ENCODE measurements at places on chromosomes 12 and 14. TPM values are rescaled to one million over a fixed set of nuclear protein-coding genes. Genes with fewer than 3 reads are reported as not detected.

DNA sequence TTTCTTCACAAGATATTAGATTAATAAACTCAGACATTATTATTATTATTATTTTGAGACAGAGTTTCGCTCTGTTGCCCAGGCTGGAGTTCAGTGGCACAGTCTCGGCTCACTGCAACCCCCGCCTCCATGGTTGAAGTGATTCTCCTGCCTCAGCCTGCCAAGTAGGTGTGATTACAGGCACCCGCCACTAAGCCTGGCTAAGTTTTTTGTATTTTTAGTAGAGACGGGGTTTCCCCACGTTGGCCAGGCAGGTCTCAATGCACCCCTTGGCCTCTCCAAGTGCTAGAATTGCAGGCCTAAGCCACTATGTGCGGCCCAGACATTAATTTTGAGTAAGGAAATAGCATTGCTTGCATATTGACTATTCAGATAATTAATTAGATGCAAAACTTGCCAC, 554.9 kb upstream of the LRFN5 start:
- no peak for DNase-seq
- H3K27me3 ChIP-seq: no peaks in the 10 kb centered on the region
- H3K36me3 ChIP-seq: no peaks in the 10 kb centered on the region
- H3K4me3 ChIP-seq: no peak overlapping the region

- DNase-seq: no peak
- H3K4me1 ChIP-seq: no peaks in the 10 kb centered on the region
- no peak overlapping the region for H3K27ac ChIP-seq
- no peak overlapping the region for H3K4me3 ChIP-seq
- no peaks in the 10 kb centered on the region for H3K36me3 ChIP-seq
Measured at GRCh38 chr12:590206-590750, 73.0 kb downstream of the NINJ2 start.

- no peaks in the 10 kb centered on the region for H3K4me1 ChIP-seq
- no peaks in the 10 kb centered on the region for H3K27me3 ChIP-seq
- H3K27ac ChIP-seq: no peak overlapping the region
- H3K36me3 ChIP-seq: no peaks in the 10 kb centered on the region
- no peak overlapping the region for H3K4me3 ChIP-seq
Measured at GRCh38 chr12:110245369-110245772, 35.7 kb upstream of the ATP2A2 start.

GRCh38 chr14:55075628-55076175, 24.3 kb downstream of the MAPK1IP1L start:
- no peaks in the 10 kb centered on the region for H3K27me3 ChIP-seq
- no peak for DNase-seq
- H3K4me1 ChIP-seq: peaks cover 13% of the 10 kb centered on the region
- no peaks in the 10 kb centered on the region for H3K36me3 ChIP-seq
- H3K27ac ChIP-seq: no peak overlapping the region

DNA sequence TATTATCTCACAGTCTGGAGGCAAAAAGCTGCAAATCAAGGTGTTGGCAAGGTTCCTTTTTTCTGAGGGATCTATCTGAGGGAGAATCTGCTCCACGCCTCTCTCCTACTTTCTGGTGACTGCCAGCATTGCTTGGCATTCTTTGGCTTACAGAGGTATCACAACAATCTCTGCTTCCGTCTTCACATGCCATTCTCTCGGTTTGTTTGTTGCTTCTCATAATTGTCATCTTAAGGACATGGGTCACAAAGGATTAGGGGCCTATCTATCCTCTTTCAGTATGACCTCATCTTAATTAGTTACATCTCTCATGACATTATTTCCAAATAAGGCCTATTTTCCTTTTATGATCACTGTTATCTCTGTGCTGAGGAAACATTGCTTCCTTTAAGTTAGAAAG, 345.0 kb downstream of the FOXG1 start:
- no peaks in the 10 kb centered on the region for H3K27me3 ChIP-seq
- H3K36me3 ChIP-seq: no peaks in the 10 kb centered on the region
- no peaks in the 10 kb centered on the region for H3K4me1 ChIP-seq
- H3K4me3 ChIP-seq: no peak overlapping the region
- H3K27ac ChIP-seq: no peak overlapping the region

- no peak overlapping the region for H3K4me3 ChIP-seq
- H3K27me3 ChIP-seq: no peaks in the 10 kb centered on the region
- no peaks in the 10 kb centered on the region for H3K4me1 ChIP-seq
- no peaks in the 10 kb centered on the region for H3K36me3 ChIP-seq
Measured at GRCh38 chr14:32306549-32306948, 22.5 kb upstream of the AKAP6 start.

- H3K27ac ChIP-seq: no peak overlapping the region
- no peaks in the 10 kb centered on the region for H3K27me3 ChIP-seq
Measured at GRCh38 chr12:53096089-53096741, 1.3 kb upstream of the IGFBP6 start.

DNA sequence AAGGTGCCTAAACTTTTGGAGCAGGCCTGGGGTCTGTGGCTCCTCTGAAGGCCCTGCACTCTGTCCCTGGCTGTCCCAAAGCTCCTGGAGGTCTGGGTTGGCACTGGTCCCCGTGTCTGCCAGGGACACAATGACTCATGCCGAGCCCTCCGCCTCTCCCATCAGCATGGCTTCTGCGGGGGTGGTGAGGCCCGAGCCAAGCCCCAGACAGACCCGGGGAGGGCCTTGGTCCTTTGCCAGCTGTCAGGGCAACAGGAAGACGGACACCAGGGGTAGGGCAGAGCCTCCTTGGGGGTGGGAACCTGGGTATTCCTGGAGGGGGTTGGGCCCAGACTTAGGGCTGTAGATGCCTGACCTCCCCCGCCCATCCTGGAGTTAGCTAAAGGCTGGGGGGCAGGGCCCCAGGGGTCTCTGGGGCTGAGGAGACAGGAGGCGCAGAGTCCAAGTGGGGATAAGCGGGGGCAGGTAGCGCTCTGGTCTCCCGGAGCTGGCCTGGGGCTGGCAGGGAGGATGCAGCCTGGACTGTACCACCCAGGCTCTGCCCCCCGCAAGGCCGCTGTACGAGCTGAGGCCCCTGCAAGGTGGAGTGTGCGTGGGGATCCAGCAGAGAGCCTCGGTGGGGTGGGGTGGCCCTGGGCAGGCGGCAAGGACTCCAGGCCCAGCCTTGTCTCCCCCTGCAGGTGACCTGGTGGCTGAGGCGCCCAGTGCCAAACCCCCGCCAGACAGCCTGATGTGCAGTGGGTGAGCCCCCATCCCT, 16.4 kb upstream of the PUS1 start:
- no peaks in the 10 kb centered on the region for H3K4me1 ChIP-seq
- no peak overlapping the region for H3K27ac ChIP-seq
- H3K36me3 ChIP-seq: peaks cover 5% of the 10 kb centered on the region
- DNase-seq: no peak
- H3K27me3 ChIP-seq: no peaks in the 10 kb centered on the region
- no peak overlapping the region for H3K4me3 ChIP-seq

DNA sequence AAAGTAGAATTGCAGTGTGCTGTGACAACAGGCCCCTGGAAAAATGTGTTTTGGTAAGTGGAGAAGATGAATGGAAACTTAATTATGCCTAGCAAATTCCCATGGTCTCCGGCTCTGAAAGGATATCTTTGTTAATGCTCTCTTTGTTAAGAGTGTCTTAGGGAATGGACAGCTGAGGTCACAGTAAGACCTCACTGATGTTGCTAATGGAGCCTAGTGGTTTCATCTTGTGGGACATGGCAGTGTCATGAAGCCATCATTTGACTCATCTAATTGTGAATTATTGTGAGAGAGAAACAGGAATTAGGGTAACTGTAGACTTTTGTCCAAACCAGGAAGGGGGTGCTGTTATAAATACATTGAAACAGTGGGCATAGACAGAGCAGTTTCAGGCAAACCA, 330.3 kb downstream of the TMTC2 start:
- H3K27ac ChIP-seq: no peak overlapping the region
- H3K36me3 ChIP-seq: no peaks in the 10 kb centered on the region
- no peak overlapping the region for H3K4me3 ChIP-seq
- no peaks in the 10 kb centered on the region for H3K27me3 ChIP-seq

- H3K27ac ChIP-seq: no peak overlapping the region
- no peaks in the 10 kb centered on the region for H3K27me3 ChIP-seq
- H3K4me3 ChIP-seq: no peak overlapping the region
- H3K4me1 ChIP-seq: no peaks in the 10 kb centered on the region
- no peaks in the 10 kb centered on the region for H3K36me3 ChIP-seq
Measured at GRCh38 chr14:39773387-39774126, 341.3 kb upstream of the FBXO33 start.

DNA sequence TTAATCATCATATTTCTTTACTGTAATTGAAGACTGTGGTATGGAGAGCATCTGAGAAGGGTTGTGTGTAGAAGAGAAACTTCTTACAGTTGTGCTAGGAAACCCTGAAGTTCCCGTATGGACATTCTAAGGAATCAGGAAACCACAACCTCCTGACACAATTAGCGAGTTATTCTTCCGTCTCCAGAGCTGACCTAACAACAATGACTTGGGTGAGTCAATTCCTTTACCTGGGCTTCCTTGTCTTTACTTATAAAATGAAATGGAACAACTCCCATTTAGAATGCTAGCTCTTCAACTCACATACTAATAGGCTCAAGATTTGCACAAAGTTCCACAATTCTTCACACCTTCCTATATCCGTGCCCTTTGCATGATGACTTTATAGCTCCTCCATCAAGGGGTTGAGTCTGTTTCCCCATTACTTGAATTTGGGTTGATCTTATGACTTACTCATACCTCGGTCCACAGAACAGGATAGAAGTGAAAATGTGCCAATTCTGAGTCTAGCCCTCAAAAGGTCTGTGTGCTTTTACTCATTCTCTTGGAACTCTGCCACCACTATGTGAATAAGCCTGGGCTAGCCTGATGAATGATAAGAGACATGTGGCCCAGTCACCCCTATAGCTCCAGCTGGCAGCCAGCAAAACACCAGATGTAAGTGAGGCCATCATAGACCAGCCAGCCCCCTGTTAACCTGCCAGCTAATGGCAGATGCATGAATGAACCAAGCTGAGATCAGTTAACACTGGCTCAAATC, 459.4 kb downstream of the ETNK1 start:
- H3K27me3 ChIP-seq: no peaks in the 10 kb centered on the region
- H3K36me3 ChIP-seq: no peaks in the 10 kb centered on the region
- no peak for DNase-seq
- no peak overlapping the region for H3K27ac ChIP-seq
- no peaks in the 10 kb centered on the region for H3K4me1 ChIP-seq

DNA sequence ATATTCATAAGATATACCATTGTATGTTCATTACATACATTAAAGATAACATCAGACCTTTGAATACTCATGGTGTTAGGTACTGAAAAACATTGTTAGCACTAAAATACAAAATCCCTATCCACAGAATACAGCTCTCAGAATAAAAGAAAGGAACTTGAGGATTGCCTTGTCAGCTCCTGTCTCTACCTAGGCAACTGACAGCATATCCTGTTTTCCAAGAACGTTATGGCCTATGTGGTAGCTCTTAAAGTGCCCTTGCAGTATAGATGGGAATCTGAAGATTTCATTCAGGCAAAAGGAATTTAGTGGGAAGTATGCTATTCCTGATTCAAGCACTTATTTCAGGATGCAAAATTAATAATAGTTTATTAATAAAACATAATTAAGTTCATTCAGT, 1.8 kb upstream of the PPP1R12A start:
- peaks cover 28% of the 10 kb centered on the region for H3K4me1 ChIP-seq
- no peak overlapping the region for H3K4me3 ChIP-seq
- no peak overlapping the region for H3K27ac ChIP-seq
- no peak for DNase-seq
- H3K27me3 ChIP-seq: no peaks in the 10 kb centered on the region
- H3K36me3 ChIP-seq: no peaks in the 10 kb centered on the region

DNA sequence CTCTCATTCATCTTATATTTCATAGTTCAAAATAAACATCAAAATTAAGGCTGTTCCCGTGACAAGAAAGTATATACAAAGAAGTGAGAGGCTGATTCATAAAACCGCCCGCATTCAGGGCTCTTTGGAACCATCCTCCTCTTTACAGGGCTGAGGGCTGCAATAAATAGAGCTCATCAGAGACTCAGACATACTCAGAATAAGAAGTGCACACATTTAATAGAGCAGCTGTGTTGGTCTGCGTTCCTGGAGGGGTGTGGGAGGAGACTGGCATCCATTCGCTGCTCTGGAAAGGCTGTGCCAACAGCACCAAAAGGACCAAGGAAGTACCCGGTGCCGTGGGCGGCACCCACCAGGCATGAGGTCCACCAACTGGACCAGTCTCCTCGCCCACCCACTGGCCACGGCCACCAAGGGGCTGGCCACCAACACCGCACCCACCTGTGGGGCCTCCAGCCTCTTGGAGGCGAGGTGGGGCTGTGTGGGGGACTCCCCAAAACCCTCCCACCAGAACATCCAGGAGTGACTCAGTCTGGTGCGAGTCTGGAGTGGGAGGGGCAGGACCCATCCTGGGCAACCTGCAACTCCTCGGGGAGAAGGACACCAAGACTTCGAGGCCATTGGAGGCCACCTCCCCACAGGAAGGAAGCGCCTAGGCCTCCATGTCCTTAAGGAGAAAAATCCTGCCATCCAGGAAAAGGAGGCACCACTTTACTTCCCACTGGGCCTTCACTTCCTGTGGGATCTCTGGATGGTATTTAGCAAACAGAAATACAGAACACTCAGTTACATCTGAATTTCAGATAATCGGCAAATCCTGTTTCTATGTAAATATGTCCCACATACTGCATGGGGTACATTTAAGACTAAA, 32.7 kb downstream of the VCPKMT start:
- H3K27ac ChIP-seq: peak overlapping the region; percentile 95
- no peaks in the 10 kb centered on the region for H3K27me3 ChIP-seq
- peak; percentile 71 for DNase-seq

The AJUBA gene
- total RNA-seq: 0.90 TPM

The CACNA1C gene
- total RNA-seq: 0.04 TPM

The FGF23 gene
- not detected for total RNA-seq

The ARMH4 gene
- total RNA-seq: not detected

The LALBA gene
- not detected for total RNA-seq

The LRRC10 gene
- total RNA-seq: not detected

The ERP27 gene
- 2.1 TPM for total RNA-seq

Measured in CD8-positive, alpha-beta memory T cell (primary cell).